Activated CD8-positive, alpha-beta T cell treated with anti-CD3 and anti-CD28 coated beads, Interleukin-2, amount 10 ng/mL, durations not matched to agents 7 days and 5 days (primary cell): ENCODE measurements at places on chromosomes 4 and X. TPM values are rescaled to one million over a fixed set of nuclear protein-coding genes. Genes with fewer than 3 reads are reported as not detected.

Gene HTR2C
- total RNA-seq: not detected

Gene PNMA6F
- not detected for total RNA-seq

Gene PSAPL1
- total RNA-seq: not detected

Gene GNRHR
- total RNA-seq: not detected

Gene GPM6B
- total RNA-seq: not detected

Gene ARHGAP24
- not detected for total RNA-seq

Gene CASP6
- total RNA-seq: 24.1 TPM

Gene PPEF2
- not detected for total RNA-seq

Gene PPBP
- not detected for total RNA-seq

Gene RNF4
- 105 TPM for total RNA-seq

Gene RHOXF1
- not detected for total RNA-seq

Gene FAM53A
- total RNA-seq: 0.45 TPM

Gene NPNT
- not detected for total RNA-seq
